Parietal lobe (tissue), 2 donors: ENCODE measurements at places on chromosomes 1 and 21. TPM values are rescaled to one million over a fixed set of nuclear protein-coding genes. Genes with fewer than 3 reads are reported as not detected.

OR2G6 gene
- total RNA-seq, result not detected

SPRR2G gene
- not detected for total RNA-seq

CASZ1 gene
- 0.63 TPM for total RNA-seq

SMIM1 gene
- 2.5 TPM for total RNA-seq

ECM1 gene
- total RNA-seq, result 2.8 TPM

C1orf94 gene
- 1.3 TPM for total RNA-seq

NAV1 gene
- 101 TPM for total RNA-seq
